ENCODE measurements at places on chromosomes 12 and 14. TPM values are rescaled to one million over a fixed set of nuclear protein-coding genes. Genes with fewer than 3 reads are reported as not detected.
A peak's percentile ranks its signal among the peaks of the same experiment; 100 is the strongest.

TAS2R7 gene
- not detected for total RNA-seq

RTN1 gene
- 66.5 TPM for total RNA-seq

TMEM132C gene
- total RNA-seq = not detected

GRCh38 chr12:87201598-87201997, 827.6 kb downstream of the C12orf50 start:
- H3K27ac ChIP-seq = no peak overlapping the region
- no peak for DNase-seq
- H3K36me3 ChIP-seq = no peaks in the 10 kb centered on the region
- no peak overlapping the region for H3K4me3 ChIP-seq

- H3K27ac ChIP-seq = peak overlapping the region; percentile 74
- H3K4me1 ChIP-seq = peaks cover 25% of the 10 kb centered on the region
- H3K27me3 ChIP-seq = no peaks in the 10 kb centered on the region
- H3K4me3 ChIP-seq = peak overlapping the region; percentile 37
- no peaks in the 10 kb centered on the region for H3K36me3 ChIP-seq
Measured at GRCh38 chr14:76701436-76701835, 59.8 kb upstream of the VASH1 start.

- H3K4me3 ChIP-seq = no peak overlapping the region
- no peaks in the 10 kb centered on the region for H3K36me3 ChIP-seq
- peaks cover 3% of the 10 kb centered on the region for H3K4me1 ChIP-seq
Measured at GRCh38 chr12:6996040-6996441, 22.2 kb downstream of the LPCAT3 start.

GPRC5A gene
- total RNA-seq = 123 TPM

DNA sequence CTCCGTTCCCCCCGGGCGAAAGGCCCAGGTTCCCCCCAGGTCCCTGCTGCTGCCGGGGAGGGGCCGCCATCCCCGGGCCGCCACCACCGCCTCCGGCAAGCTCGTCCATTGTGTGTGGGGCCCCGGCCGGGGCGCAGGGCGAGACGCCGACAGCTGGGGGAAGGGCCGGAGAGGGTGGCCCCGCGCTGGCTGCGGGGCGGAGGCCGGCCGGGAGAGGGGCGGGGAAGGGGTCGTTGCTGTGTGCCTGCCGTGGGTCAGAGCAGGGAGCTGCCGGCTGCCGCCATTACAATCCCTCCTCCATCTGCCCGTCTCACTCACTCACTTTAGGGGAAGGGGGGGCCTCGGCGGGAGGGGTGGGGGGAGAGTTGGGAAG, at the start of gene STRN3:
Gene STRN3, minus strand, starts transcription at position 303 of the 373 bp plus-strand sequence. Its CDS starts 194 bp downstream, at position 109.
- peaks cover 15% of the 10 kb centered on the region for H3K4me1 ChIP-seq
- no peak for DNase-seq
- no peaks in the 10 kb centered on the region for H3K27me3 ChIP-seq
- no peaks in the 10 kb centered on the region for H3K36me3 ChIP-seq
- peak within 1 kb of the TSS; percentile 99 for H3K4me3 ChIP-seq

TAC3 gene
- total RNA-seq = not detected

SYNDIG1L gene
- 0.21 TPM for total RNA-seq

DNA sequence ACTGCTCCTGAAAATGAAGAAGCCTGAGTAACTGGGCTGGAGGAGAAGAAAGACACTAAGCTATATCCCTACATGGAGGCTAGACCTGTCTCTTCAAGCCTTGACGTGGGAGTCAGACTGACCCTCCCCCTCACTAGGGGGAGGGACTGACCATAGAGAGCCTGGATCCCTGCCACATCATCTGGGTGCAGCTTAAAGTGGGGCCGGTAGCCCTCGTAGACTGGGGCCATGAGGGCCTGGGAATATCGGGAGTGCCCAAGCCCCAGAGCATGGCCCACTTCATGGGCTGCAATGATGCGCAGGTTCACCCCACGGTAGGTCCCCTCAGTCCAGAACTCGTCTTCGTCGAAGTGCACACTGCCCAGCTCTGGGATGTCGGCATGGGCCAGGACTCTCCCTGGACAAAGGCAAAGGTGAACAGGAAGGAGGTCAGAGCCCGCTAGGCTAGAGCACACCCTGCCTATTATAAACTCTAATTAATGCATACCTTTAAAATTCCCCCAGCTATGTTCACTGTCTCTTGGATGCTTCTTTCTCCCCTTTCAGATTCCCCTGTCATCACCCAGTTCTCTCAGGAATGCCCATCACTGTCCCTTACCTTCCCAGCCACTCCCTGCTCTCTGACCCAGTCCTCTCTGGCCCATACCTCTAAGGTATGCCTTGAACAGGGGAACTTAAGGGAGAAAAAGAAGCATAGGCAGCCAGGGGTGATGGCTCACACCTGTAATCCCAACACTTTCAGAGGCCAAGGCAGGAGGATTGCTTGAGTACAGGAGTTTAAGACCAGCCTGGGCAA, 3.2 kb downstream of the MMP19 start:
- no peak for DNase-seq
- peaks cover 18% of the 10 kb centered on the region for H3K4me1 ChIP-seq
- H3K27ac ChIP-seq = no peak overlapping the region
- H3K27me3 ChIP-seq = no peaks in the 10 kb centered on the region
- H3K36me3 ChIP-seq = no peaks in the 10 kb centered on the region
- no peak overlapping the region for H3K4me3 ChIP-seq
